NCI-H774 (cell line): ENCODE measurements at places on chromosomes 2 and 18.
A peak's percentile ranks its signal among the peaks of the same experiment; 100 is the strongest.

GRCh38 chr2:215019521-215020145 lies 118.8 kb downstream of the ABCA12 start:
- no peak for DNase-seq

DNA sequence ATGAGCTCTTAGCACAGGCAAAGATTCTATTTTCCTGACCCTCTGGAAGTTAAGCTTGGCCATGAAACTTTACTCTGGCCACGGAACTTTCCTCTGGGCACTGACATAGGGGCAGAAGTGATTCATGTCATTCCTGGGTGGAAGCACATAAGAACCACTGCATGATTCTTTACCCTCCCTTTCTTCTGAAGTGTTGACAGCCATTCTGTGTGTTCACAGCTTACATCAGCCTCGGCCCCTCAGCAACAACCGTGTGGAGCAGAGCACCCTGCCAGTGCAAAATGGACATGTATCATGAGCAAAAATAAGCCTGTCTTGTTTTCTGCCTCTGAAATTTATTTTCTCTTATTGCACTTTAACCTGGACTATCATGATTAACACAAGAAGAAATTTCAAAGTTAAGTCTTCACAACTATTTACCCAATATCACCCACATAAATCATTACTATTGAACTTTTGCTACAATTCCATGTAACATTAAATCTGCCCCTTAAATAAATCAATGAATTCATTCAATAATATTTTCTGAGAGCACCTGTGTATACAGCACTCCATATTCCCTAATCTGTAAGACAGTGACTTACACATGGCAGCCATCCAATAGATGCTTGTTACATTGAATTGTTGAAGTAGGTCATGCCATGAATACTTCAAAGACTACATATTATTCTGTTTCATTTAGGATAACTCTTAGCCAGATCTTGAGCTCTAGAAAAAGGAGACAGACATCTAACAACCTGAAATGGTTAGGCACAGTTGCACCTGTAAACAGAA lies 531.9 kb downstream of the IRS1 start:
- DNase-seq: no peak

GRCh38 chr2:238999291-238999741 lies 151.4 kb downstream of the TWIST2 start:
- DNase-seq: no peak

DNA sequence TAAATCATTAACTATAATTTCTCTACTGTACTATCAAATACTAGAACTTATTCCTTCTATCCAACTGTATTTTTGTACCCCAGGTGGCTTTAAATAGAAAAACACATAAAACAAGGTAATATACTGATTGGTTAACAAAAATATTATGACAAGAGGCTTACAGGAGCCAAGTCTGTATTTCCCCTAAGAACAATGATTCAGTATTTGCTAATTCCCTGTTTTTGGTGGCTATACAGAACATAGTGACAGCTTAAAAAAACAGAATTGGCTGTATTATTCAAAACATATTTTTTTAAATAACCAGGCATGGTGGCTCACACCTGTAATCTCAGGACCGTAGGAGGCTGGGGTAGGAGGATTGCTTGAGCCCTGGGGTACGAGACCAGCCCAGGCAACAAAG lies 16.3 kb downstream of the RTN4 start:
- no peak for DNase-seq

DNA sequence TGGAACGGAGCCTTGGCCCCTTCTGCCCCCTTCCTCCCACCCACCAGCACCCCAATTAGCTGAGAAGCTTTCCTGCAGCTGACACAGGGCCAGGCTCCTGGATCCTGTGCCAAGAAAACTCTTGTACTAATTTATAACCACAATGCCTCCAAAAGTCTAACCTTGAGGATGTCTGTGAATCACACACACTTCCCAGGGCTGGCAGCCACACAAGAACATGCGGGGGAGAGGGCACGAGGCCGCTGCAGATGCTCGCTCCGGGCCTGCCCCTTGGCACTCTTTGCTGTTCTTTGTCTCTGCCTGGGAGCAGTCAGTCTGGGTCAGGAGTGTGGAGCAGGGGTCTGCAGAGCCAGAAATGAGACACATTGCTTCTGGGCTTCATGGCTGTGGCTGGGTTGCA lies 62.7 kb upstream of the KIF5C start:
- DNase-seq: no peak

DNA sequence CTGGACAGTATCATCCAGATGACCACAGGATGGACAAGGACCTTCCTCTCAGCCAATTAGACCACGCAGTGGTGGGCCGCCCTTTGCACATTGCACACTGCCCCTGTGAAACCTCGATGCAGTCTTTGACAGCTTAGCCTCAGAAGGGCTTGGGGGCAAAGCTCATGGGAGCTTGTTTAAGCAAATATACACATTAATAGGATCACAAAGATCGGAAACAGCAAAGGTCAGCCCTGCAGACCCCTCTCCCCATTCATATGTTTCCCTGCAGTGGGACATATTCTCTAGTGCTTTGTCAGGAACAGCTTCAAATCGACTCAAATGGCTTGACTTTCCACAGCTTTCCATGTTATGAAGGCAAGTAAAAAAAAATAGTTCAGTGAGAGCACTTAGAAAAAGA lies 189.6 kb upstream of the LYPD1 start:
- DNase-seq: no peak

DNA sequence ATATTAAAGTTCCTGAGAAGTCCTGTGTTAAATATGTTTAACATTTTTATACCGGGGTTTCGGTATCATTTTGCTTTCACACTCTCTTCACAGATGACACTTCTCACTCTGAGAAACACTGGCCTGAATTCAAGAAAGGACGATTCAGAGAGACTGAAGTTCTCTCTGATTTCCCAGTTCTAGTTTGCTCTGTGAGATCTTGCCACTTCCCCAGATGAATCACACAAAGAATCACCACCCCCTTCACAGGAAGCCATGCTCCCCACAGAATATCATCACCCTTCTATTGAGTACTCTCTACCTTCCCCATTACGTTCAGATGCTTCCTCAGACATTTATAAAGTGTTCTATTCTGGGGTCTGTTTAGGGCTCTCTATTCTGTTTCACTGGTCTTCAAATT lies 16.1 kb upstream of the CD207 start:
- DNase-seq: no peak

DNA sequence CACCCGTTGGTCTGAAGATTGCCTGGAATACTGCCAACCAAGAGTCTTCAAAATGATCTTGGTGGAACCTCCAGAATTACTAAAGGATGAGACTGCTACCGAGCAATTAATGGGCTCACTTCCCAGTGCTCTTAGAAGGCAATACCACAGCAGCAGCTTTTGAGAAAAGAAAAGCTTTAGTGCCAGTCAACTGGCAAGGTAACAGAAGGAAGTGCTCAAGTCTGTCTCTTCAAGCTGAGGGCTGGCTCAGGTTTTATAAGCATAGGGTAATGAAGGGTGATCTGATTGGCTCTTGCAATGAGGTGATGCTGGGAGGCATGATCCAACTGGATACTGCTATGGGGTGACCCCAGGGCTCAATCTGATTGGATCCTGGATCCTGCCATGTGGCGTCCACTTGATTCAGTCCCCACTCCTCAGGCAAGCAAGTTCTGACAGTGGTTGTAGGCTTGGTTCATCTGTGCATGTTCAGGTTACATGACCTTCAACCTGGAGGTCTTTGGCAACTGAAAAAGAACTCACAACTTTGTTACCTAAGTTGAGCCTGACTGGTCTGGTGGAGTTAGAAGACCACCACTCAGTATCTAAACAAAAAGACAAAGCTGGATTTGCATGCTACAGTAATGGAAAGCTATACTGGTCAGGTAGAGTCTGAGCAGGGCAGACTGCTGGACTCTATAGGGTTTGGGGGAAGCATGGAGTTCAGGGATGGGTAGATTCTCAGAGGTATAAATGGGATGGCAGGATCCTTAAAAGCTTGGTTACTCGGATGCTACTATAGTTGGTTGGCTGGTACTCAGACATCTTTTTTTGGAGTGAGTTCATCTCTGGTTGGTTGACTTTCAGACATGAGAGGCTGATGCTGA lies 14.0 kb upstream of the RIF1 start:
- DNase-seq: no peak

- no peak for DNase-seq
Measured at GRCh38 chr2:66362701-66363100, 72.2 kb upstream of the MEIS1 start.

DNA sequence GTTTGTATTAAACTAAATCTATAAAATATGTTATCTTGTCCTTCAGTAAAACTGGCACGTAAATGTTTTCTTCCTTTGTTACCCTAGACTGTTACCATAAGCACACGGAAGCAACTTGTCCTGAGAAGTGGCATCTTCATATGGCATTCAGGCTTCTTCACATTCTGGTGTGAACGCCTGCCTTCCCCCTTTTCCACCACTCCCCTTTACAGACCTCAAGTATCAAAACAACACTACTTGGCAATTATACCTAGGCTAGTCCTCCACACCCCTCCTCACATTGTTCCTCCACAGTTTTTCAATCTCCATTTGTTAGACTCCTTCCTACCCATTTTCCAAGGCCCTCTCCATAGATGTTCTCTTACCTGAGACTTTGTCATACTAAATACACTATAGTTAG lies 2.9 kb downstream of the MEX3C start:
- DNase-seq: no peak

- peak; percentile 66 for DNase-seq
Measured at GRCh38 chr2:188291617-188292347, at the start of gene GULP1. Gene GULP1, plus strand, starts transcription at chr2:188291874. Its CDS starts 185,829 bp downstream, at chr2:188477703.

DNA sequence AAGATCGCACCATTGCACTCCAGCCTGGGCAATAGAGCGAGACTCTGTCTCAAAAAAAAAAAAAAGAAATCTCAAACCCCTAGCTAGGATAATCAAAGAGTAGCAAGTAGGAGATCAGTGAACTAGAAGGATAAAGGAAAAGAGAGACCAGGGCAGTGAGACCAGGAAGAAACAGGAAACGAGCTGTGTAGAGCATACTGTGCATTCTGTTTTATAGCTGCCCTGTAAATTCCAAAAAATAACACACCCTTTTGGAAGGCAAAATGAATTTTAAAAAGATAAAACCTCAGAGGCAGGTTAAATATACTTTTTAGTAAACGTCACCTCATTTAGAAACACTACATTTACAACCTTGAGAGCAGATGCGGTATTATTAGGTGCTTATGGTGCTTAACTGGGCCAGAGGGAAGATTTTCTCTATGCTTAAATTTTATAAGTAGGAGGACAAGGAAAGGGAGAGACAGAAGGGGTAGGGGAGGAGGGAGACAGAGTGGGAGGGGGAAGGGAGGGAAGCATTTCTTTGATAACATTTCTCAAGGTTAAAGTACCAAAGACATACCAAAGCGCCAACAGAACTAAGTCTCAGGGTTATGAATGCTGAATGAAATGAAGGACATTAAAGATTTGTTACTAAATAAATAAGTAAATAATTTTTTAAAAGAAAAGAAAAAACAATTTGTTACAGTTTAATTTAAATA lies 30.1 kb downstream of the FEZ2 start:
- no peak for DNase-seq

- no peak for DNase-seq
Measured at GRCh38 chr18:36636237-36636817, 192.5 kb downstream of the TPGS2 start.
